ENCODE measurements at places on chromosomes 2 and 18.
A peak's percentile ranks its signal among the peaks of the same experiment; 100 is the strongest.

- DNase-seq, result no peak
These were observed 18.1 kb upstream of the TAF1B start for GRCh38 chr2:9824956-9825720.

GRCh38 chr2:74944987-74945787 lies 13.3 kb upstream of the POLE4 start:
- DNase-seq, result no peak

DNA sequence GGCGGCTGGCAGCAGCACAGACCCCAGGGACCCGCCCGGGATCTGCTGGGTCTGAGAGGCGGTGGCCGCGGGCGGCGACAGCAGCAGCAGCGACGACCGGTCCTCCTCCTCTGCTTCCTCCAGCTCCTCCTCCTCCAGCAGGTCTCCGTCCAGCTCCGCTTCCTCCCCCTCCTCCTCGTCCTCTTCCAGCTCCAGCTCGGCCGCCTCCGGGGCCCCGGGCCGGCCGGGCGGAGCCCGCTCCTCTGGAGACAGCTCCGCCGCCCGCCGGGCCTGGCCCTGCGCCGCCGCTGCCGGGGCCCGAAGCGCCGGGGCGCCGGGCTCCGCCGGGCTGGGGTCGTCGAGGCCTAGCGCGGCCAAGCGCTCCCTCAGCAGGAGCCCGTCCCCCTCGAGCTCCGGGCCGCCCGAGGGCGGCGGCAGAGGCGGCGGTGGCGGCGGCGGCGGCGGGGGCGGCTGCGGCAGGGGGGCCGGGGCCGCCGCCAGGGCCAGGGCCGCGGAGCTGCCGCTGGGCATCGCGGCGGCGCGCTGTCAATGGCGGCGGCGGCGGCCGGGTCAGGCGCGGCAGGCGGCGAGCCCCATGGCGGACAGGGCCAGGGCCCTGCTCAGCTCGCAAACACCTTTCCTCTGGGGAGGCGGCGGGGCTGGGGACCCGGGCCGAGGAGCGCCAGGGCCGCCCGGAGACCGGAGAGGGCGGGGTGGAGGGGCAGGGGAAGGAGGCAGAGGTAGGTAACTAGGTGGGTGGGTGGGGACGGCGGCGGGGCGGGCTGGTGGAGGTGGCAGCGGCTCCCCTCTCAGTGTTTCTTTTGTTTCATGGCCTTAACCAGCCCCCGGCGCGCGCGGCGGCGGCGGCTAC lies 445 bp downstream of the MEX3C start:
- DNase-seq, result peak; percentile 41

DNA sequence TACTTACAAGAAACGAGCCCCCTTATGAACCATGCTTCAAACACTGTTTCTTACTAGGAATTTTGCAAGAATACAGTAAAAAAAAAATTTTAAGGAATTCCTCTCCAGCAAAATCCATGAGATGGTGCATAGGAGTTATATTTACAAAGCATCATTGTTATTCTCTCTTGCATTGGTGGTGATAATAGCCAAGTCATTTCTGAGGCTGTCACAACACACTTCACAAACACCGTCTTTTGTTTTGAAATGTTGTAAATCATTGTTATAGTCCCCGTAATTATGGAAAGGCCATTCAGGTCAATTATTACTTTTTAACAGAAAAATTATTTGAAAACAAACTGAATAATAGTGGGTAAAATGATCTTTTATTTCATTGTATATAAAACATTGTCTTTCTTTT lies 60.1 kb downstream of the DYNC1I2 start:
- DNase-seq, result no peak

- no peak for DNase-seq
These were observed 1108.5 kb upstream of the CDH2 start for GRCh38 chr18:29285471-29285870.

- DNase-seq, result no peak
These were observed 122.8 kb downstream of the TGIF1 start for GRCh38 chr18:3572761-3573160.

- no peak for DNase-seq
These were observed 105.8 kb upstream of the CTAGE1 start for GRCh38 chr18:22523481-22523880.

- no peak for DNase-seq
These were observed 26.3 kb downstream of the IRS1 start for GRCh38 chr2:226773291-226773690.

DNA sequence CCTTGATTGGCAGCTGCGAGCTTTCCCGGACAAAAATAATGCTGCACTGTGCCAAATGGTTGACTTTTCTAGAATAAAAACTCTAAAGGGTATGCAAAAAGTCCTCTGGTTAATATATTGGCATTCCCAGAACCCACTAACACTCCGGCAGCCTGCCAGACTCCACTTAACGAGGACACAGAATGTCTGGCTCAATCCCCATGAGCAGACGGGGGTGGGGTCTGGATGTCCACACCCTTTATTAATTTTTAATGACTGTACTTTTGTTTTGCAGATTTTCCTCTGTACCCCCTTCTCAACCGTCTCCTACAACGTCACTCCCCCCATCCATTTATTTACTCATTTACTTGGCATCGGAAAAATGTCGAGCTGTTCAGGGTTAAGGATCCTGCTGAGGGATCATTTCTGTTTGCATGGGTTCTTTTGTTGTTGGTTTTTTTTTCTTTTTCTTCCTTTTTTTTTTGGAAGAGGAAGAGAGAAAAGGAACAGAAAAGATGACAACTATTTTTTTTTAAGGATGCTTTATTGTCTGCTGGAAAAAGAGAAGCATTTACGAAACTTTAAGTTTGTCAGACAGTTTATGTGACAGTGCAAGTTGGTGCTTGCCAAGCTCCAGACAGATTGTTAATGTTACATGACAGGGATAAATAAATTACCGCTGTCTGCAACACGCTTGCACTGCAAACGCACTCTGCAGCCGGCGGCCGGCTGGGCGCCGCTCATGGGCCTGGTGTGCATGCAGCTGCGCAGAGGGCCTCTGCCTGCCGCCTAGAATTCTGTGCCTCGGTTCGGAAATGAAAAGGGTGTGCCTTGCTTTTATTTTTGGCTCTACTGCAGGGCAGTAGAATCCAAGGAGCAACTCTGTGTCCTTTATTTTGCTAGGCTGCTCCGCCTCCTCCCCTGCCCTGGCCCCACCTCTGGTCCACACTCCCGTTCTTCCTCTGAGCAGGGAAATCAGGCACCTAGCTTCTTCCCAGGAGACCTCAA lies 3.6 kb downstream of the LDLRAD4 start:
- DNase-seq, result no peak

DNA sequence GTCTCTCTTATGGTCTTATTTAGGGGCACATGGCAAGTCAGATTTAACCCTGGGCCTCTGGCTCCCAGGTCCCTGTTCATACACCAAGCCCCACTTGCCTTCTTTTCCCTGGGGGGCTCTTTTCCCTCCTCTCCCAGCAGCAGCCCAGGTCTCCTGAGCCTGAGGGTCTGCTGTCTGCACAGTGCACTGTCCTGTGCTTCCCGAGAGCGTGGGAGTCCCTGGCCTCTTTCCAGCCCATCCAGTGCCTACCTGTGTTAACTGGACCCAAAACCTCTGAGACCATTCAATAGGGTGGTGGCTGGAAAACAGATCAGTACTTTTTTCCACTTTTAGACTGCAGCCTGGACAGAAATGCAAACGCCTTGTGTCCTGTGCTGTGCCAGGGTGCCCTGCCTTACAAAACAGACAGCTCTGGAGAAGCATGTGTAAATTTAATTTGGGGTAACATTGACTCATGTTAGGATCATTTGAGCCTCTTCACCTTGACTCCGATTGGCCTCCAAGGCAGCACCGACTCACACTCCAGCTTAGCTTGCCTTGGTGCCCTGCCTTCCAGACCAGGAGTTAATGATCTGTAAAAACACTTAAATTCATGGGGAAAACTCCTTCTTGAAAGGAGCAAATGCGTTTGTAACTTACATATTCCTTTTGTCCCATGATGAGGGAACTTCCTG lies 34.3 kb downstream of the TWIST2 start:
- no peak for DNase-seq

DNA sequence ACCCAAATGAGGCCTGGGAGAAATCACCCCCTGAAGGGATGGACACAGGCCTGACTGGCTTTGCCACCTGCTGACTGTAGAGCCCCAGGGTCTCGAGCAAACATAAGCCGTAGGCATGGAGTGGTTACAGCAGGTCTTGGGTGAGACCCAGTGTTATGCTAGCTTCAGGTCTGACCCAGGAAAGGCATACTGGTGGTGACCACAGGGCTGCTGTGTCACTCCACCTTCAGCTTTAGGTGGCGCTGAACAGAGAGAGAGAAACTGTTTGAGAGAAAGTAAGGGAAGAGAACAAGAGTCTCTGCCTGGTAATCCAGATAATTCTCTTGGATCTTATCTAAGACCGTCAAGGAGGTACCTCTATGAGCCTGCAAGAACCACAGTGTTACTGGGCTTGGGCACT lies 1544.2 kb upstream of the TMEFF2 start:
- DNase-seq, result no peak

DNA sequence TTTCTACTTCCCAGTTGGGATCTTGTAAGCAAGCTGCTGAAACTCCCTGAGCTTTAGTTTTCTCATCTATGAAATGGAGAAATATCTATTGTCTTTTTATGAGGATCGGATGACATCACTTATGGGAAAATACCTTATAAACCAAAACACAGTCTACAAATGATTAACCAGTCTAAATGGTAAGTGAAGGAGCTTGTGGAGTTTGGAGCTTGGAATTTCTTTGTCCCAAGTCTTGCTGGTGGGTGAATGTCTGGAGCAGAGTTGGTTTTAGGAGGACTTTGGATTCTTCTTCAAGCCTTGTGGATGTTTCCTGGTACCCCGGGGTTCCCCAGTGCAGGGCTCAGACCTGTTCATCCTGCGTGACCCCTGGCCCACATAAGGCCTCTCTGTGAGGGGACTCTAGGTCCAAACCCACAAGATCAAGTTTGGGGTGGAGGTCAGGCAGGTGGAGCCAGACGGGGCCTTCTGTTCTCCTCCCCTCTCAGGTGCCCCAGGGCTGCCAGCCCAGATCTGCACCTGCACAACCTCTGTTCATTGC lies 43.2 kb downstream of the FOSL2 start:
- no peak for DNase-seq

Measured in hematopoietic multipotent progenitor cell treated with erythropoietin and hydrocortisone succinate and interleukin-3 and kit ligand, for 8 days (in vitro differentiated cells).